ENCODE measurements at places on chromosomes 4 and X. TPM values are rescaled to one million over a fixed set of nuclear protein-coding genes. Genes with fewer than 3 reads are reported as not detected.
A peak's percentile ranks its signal among the peaks of the same experiment; 100 is the strongest.

DNA sequence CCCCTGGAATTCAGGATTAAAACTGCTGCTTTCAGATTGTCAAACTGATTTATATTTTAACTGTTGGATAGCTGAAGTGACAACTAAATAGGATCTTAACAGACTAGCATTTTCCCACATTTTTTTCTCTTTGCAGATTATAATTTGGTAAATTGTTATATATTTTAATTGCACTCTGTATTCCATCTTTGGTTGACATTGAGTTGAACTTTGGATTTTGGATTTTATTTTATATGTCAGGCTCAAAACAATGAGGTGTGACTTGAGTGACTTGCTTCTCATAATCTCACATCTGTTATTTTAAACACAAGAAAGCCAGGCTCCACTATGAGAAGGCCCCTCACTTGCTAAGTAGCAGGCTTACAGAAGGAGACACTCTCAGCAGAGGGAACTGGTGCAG, 38.1 kb downstream of the NAA11 start:
- no peaks in the 10 kb centered on the region for H3K36me3 ChIP-seq
- no peak overlapping the region for H3K27ac ChIP-seq
- H3K27me3 ChIP-seq, result no peaks in the 10 kb centered on the region

DNA sequence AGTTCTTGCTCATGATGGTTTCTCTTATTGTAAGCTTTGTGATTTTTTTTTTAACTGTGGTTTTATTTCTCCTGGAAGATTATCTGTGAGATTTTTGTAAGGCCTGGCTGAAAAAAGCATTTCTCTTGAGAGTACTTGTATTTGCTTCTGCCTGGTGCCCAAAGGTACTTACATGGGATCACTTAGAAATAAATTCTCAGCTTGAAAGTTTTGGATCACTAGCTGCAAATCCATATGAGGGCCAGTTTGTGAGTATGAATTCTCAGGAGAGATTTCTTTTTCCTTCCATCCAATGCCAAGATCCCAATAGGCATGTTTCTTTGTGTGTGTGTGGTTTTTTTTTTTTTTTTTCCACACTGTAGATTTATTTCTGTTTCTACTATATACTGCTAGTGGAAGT, 1884.7 kb upstream of the PCDH7 start:
- H3K27me3 ChIP-seq, result no peaks in the 10 kb centered on the region
- no peaks in the 10 kb centered on the region for H3K4me1 ChIP-seq
- H3K27ac ChIP-seq, result no peak overlapping the region

GRCh38 chrX:4844376-4844775, 1130.9 kb upstream of the PRKX start:
- no peaks in the 10 kb centered on the region for H3K36me3 ChIP-seq
- no peaks in the 10 kb centered on the region for H3K27me3 ChIP-seq
- DNase-seq, result no peak
- H3K4me3 ChIP-seq, result no peak overlapping the region
- H3K27ac ChIP-seq, result no peak overlapping the region
- H3K4me1 ChIP-seq, result no peaks in the 10 kb centered on the region

GRCh38 chr4:986428-986878, 391 bp upstream of the IDUA start:
- H3K4me1 ChIP-seq, result peaks cover 19% of the 10 kb centered on the region
- DNase-seq, result no peak
- peak overlapping the region; percentile 78 for H3K27ac ChIP-seq
- peak overlapping the region; percentile 82 for H3K4me3 ChIP-seq
- H3K27me3 ChIP-seq, result no peaks in the 10 kb centered on the region

GRCh38 chr4:48248559-48248953, 21.1 kb downstream of the TEC start:
- H3K27ac ChIP-seq, result no peak overlapping the region
- no peaks in the 10 kb centered on the region for H3K27me3 ChIP-seq
- H3K4me1 ChIP-seq, result no peaks in the 10 kb centered on the region
- H3K4me3 ChIP-seq, result no peak overlapping the region
- DNase-seq, result no peak
- no peaks in the 10 kb centered on the region for H3K36me3 ChIP-seq

- no peaks in the 10 kb centered on the region for H3K36me3 ChIP-seq
- H3K4me3 ChIP-seq, result peak overlapping the region; percentile 69
- peak overlapping the region; percentile 84 for H3K27ac ChIP-seq
- DNase-seq, result peak; percentile 22
- H3K27me3 ChIP-seq, result no peaks in the 10 kb centered on the region
These were observed 695 bp upstream of the PIGA start for GRCh38 chrX:15336023-15336413.

The ARHGEF9 gene
- 24.8 TPM for total RNA-seq

The CC2D2A gene
- not detected for total RNA-seq

The MAD2L1 gene
- 6.2 TPM for total RNA-seq

The GC gene
- not detected for total RNA-seq

The MCTS1 gene
- total RNA-seq, result 27.3 TPM

- H3K4me1 ChIP-seq, result no peaks in the 10 kb centered on the region
- no peak for DNase-seq
- no peaks in the 10 kb centered on the region for H3K27me3 ChIP-seq
- H3K36me3 ChIP-seq, result no peaks in the 10 kb centered on the region
- peak overlapping the region; percentile 78 for H3K4me3 ChIP-seq
These were observed 59.2 kb upstream of the ZC4H2 start for GRCh38 chrX:65035446-65035770.

The TMSB15A gene
- not detected for total RNA-seq

The ZNF718 gene
- 12.3 TPM for total RNA-seq

The CLDN34 gene
- not detected for total RNA-seq

DNA sequence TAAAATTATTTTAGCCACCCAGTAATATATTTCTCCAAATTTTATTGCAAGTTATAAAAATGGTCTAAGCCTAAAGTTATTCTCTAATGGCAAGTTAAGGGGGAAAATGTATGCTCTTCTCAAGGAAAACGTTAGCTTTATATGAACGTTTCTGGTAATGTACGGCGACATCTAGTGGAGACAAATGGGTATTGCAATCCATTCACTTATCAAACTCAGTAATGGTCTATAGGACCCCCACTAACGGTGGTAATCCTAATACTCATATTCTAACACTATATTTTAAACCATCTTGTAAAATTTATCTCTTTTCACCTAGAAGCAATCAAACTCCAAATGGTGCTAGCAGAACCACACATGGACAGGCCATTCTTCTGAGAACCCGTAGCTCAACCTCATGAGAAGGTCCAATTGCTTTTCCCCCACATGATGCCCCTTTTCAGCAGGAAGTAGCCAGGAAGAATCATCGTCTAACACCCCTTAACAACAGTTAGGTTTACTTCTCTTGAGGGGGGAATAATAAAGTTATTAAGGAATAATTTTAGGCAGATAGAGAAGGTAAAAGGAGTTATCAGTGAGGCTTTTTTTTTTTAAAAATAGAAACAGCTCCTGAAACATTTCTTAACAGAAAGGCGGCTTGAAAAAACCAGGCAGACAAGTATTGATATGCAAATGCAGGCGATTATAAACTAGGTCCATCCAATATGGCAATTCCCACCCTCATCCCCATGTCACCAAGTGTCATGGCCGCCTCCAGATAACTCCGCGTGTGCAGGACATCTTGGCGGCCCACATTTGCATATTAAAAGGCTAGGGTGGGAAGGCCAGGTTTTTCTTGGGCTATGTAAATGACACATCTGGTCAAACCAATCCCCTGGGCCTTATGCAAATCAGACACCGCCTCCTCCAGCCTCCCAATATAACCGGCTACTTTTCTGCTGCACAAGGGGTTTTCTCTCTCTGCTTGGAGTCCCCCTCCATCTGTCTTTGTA, 35.0 kb downstream of the NUDT11 start:
- no peaks in the 10 kb centered on the region for H3K4me1 ChIP-seq
- H3K27me3 ChIP-seq, result no peaks in the 10 kb centered on the region
- DNase-seq, result peak; percentile 18
- H3K4me3 ChIP-seq, result no peak overlapping the region
- no peak overlapping the region for H3K27ac ChIP-seq

The SHOX gene
- total RNA-seq, result not detected

Data from naive thymus-derived CD4-positive, alpha-beta T cell (primary cell).